ENCODE measurements at places on chromosomes 4 and X. TPM values are rescaled to one million over a fixed set of nuclear protein-coding genes. Genes with fewer than 3 reads are reported as not detected.

PNMA5 gene
- total RNA-seq, result not detected

DNA sequence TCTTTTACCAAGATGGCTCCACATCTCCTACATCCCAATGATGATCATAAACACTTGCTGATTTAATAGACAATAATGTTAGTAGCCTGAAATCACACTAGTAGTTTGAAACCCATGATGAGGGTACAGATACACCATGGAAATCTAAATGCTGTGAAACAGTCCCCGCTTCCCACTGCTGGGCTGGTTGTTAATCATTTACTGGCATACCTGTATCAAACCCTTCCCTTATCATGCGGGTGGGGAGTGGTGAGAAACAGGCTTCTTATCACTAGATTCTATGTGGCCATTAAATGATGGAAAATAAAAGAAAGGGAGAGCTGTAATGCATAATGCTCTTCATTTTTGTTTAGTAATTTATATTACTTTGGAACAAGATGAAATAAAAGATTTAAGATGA, 21.9 kb downstream of the MAOA start:
- H3K27me3 ChIP-seq, result no peaks in the 10 kb centered on the region
- no peak for DNase-seq
- peaks cover 6% of the 10 kb centered on the region for H3K4me1 ChIP-seq
- no peaks in the 10 kb centered on the region for H3K36me3 ChIP-seq
- H3K27ac ChIP-seq, result no peak overlapping the region

GRCh38 chrX:78950009-78950835, 5.0 kb downstream of the P2RY10 start:
- DNase-seq, result no peak
- no peak overlapping the region for H3K4me3 ChIP-seq
- no peaks in the 10 kb centered on the region for H3K4me1 ChIP-seq
- no peaks in the 10 kb centered on the region for H3K36me3 ChIP-seq
- H3K27ac ChIP-seq, result no peak overlapping the region

GRCh38 chr4:117692538-117692937, 341.7 kb upstream of the NDST3 start:
- H3K27ac ChIP-seq, result no peak overlapping the region
- no peaks in the 10 kb centered on the region for H3K27me3 ChIP-seq
- H3K4me3 ChIP-seq, result no peak overlapping the region
- no peaks in the 10 kb centered on the region for H3K36me3 ChIP-seq
- no peaks in the 10 kb centered on the region for H3K4me1 ChIP-seq

- H3K4me1 ChIP-seq, result peaks cover 4% of the 10 kb centered on the region
- H3K27me3 ChIP-seq, result no peaks in the 10 kb centered on the region
- no peaks in the 10 kb centered on the region for H3K36me3 ChIP-seq
- DNase-seq, result peak; percentile 72
- H3K4me3 ChIP-seq, result peak overlapping the region; percentile 48
Observed at GRCh38 chrX:40158036-40158706, 60.4 kb upstream of the BCOR start.

GAB3 gene
- total RNA-seq, result 12.9 TPM

DNA sequence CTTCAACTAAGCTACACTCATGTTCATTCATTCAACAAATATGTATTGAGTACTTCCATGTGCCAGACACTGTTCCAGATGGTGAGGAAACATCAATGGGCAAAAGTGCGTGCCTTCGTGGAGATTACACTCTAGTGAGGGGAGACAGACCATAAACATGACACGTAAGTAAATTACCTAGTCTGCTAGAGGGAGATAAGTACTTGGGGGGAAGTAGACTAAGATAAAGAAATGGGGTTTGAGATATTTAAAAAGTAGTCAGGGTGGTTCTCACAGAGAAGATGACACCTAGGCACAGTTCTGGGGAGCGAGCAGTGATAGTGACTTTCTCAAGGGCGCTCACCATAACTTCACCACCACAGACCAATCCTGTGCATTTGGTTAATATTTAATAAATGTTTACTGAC, 11.7 kb downstream of the JCHAIN start:
- H3K4me3 ChIP-seq, result no peak overlapping the region
- H3K36me3 ChIP-seq, result no peaks in the 10 kb centered on the region
- no peak for DNase-seq

- DNase-seq, result peak; percentile 86
- peaks cover 9% of the 10 kb centered on the region for H3K36me3 ChIP-seq
- no peaks in the 10 kb centered on the region for H3K4me1 ChIP-seq
- H3K27ac ChIP-seq, result peak overlapping the region; percentile 94
- H3K27me3 ChIP-seq, result no peaks in the 10 kb centered on the region
Observed at GRCh38 chr4:123397144-123398065, 810 bp downstream of the SPRY1 start.

DNA sequence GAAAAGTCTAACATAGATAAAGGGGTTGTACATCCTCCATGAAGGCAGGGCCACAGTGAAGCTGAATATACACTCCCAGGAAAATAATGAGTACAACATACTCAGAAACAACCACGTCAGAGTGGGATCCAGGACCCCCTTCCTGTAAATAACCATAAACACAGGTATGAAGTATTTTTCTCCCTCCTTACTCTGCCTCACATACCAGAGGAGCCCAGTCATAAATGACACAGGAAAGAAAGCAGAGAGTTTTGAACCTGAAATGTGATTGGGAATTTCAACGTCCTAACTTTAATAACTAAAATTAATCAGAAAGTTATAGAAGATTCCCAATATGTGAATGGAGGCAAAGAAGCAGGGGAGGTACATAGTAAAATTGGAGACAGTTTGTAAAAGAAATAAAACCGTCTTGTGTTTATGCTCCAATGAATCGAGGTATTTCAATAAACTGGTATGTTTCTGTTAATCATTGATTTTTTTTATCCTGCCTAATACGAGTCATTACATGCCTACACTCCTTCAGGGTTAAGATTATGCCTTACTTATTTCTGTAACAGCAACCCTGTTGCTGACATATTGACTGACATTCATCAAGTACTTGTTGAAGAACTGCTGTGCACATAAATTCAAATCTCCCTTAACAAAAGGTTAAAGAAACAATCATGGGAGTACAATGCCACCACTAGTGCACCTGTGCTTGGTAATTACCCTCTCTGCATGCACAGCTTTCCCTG, 431.3 kb downstream of the KCNIP4 start:
- H3K27ac ChIP-seq, result no peak overlapping the region
- no peaks in the 10 kb centered on the region for H3K4me1 ChIP-seq
- no peak overlapping the region for H3K4me3 ChIP-seq
- no peak for DNase-seq
- no peaks in the 10 kb centered on the region for H3K27me3 ChIP-seq

DNA sequence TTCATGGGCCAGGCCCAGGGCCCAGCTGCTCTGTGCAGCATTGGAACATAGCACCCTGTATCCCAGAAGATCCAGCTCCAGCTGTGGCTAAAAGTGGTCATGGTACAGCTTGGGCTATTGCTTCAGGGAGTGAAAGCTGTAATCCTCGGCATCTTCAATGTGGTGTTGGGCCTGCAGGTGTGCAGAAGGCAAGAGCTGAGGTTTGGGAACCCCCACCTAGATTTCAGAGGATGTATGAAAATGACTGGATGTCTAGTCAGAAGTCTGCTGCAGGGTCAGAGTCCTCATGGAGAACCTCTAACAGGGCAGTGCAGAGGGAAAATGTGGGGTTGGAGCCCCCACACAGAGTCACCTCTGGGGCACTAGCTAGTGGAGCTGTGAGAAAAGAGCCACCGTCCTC, 341.7 kb downstream of the PPP3CA start:
- H3K27me3 ChIP-seq, result no peaks in the 10 kb centered on the region
- H3K27ac ChIP-seq, result no peak overlapping the region
- no peak for DNase-seq
- H3K36me3 ChIP-seq, result no peaks in the 10 kb centered on the region
- no peak overlapping the region for H3K4me3 ChIP-seq

- no peaks in the 10 kb centered on the region for H3K36me3 ChIP-seq
- no peaks in the 10 kb centered on the region for H3K27me3 ChIP-seq
- H3K4me3 ChIP-seq, result no peak overlapping the region
- no peaks in the 10 kb centered on the region for H3K4me1 ChIP-seq
- H3K27ac ChIP-seq, result no peak overlapping the region
- DNase-seq, result no peak
Observed at GRCh38 chrX:47321823-47322371, 48.5 kb upstream of the ZNF157 start.

DNA sequence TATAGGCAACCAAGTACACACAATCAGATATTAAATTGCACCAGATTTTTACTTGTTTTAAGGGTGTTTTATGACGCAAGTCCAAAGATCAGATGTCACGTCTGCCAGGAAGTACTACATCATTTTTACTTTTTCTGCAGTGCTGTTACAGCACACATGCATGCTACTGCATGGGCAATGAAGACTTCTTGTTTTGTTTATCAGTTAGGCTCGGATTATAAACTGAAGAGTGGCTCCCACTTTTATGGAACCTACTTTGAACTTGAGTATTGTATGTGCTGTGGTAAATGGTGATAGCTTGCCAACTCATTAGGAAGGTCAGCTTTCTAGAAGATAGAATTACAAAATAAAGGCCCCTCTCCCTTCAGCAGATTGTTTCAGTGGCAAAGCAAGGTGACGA, 131.6 kb downstream of the CEP135 start:
- DNase-seq, result no peak
- H3K27me3 ChIP-seq, result no peaks in the 10 kb centered on the region
- no peaks in the 10 kb centered on the region for H3K4me1 ChIP-seq
- no peak overlapping the region for H3K27ac ChIP-seq
- H3K4me3 ChIP-seq, result no peak overlapping the region

NPY1R gene
- total RNA-seq, result 4.6 TPM

DNA sequence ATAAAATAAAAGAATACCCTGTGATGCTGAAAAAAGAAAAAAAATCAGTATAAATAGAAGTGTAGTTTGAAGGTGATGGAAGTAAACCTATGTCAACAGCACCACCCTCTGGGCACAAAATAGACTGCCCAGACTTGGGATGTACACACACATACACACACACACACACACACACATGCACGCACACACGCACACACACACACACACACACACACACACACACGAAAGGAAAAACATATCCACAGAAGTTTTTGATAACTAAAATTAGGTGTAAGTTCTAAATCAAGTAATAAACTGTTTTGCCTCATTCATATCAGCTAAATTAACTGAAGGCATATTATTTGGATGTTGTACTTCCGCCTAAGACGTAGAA, 40.5 kb downstream of the ANXA5 start:
- no peaks in the 10 kb centered on the region for H3K36me3 ChIP-seq
- H3K4me3 ChIP-seq, result no peak overlapping the region
- H3K27me3 ChIP-seq, result no peaks in the 10 kb centered on the region

DNA sequence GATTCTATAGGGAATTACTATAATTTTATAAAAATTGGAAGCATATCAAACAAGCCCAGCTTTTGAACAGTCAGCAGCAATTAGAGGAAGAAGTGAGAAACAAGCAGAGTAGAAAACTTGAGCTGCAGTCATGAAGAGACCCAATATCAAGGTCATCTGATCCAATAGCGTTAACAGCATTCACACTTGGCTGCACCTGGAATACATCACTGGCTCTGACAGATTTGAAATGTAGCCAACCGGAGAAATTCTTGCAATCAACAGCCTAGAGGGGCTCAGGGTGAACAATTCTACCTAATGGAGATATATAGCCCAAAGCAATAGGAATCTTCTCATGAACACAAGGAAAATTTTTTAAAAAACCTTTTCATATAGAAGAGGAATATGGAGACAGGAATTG, 13.6 kb downstream of the DDX53 start:
- H3K4me3 ChIP-seq, result no peak overlapping the region
- H3K27ac ChIP-seq, result no peak overlapping the region
- H3K4me1 ChIP-seq, result no peaks in the 10 kb centered on the region
- no peak for DNase-seq

- H3K27me3 ChIP-seq, result no peaks in the 10 kb centered on the region
- no peak overlapping the region for H3K27ac ChIP-seq
- no peaks in the 10 kb centered on the region for H3K4me1 ChIP-seq
- H3K36me3 ChIP-seq, result no peaks in the 10 kb centered on the region
- no peak overlapping the region for H3K4me3 ChIP-seq
Observed at GRCh38 chr4:113350576-113350975, 301.1 kb downstream of the ANK2 start.

DNA sequence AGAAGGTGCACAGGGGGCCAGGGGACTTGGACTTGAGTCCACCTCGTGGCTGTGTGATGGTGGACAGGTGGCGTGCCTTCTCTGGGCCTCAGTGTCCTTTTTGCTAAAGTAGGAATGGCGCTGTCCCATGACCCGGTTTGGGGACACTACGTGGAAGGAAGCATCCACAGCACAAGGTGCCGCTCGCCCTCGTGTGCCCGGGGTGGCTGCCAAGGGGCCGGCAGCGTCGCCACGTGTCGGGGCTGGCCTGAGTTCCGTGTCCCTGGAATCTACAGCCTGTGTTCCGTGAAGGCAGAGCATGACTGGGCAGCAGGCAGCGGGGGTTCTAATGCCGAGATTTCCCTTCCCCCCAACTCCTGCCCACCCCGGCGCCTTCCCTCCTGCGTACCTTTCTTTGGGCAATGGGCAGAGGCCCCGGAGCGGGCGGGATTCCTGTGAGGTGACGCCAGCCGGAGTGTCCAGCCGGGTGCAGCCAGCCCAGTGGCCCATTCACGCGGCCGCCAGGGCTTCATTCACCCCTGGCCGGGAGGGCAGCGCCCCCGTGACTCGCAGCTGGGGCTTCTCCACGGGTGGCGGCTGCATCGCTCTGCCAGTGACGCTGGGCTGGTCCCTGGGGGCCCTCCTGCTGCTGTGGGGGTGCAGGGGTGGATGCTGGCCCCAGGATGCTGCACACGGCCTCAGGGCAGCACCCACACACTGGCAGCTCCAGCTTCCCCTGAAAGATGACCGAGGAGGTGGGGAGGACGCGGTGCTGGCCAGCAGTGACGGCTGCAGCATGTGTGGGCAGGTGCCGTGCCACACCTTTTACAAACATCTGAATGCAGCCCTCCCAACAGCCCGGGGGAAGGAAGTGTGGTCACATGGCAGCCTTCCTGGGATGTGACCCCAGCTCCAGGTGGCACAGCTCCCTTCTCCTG, 21.2 kb downstream of the DOK7 start:
- no peaks in the 10 kb centered on the region for H3K36me3 ChIP-seq
- peaks cover 14% of the 10 kb centered on the region for H3K4me1 ChIP-seq
- H3K27me3 ChIP-seq, result peaks cover 41% of the 10 kb centered on the region
- no peak overlapping the region for H3K4me3 ChIP-seq

DNA sequence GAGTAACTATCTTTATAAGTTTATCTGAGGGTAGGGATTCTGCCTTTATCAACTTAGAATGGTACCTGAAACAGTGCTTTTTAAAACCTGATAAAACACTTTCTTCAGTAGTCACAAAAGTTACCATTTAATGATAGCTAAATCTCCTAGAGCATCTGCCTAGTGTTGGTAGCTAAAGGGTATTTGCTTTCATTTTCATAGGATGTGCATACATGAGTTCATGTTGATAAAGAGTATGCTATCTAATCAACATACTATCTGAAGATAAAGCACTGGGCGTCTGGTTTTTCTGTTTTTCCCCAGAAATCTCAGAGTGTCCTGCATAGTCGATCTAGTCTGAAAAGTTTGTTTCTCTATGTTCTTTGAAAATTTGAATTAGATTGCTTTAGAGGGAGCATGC, 75.1 kb downstream of the ADGRL3 start:
- H3K4me1 ChIP-seq, result no peaks in the 10 kb centered on the region
- H3K27me3 ChIP-seq, result no peaks in the 10 kb centered on the region
- H3K36me3 ChIP-seq, result no peaks in the 10 kb centered on the region

CHRNA9 gene
- not detected for total RNA-seq

GRIA2 gene
- not detected for total RNA-seq

GRCh38 chr4:105126311-105127169, 20.1 kb upstream of the TET2 start:
- no peak overlapping the region for H3K27ac ChIP-seq
- no peak overlapping the region for H3K4me3 ChIP-seq

KIAA1210 gene
- total RNA-seq, result not detected
